T-helper 2 cell (primary cell): ENCODE measurements at places on chromosomes 5 and 9.

DNA sequence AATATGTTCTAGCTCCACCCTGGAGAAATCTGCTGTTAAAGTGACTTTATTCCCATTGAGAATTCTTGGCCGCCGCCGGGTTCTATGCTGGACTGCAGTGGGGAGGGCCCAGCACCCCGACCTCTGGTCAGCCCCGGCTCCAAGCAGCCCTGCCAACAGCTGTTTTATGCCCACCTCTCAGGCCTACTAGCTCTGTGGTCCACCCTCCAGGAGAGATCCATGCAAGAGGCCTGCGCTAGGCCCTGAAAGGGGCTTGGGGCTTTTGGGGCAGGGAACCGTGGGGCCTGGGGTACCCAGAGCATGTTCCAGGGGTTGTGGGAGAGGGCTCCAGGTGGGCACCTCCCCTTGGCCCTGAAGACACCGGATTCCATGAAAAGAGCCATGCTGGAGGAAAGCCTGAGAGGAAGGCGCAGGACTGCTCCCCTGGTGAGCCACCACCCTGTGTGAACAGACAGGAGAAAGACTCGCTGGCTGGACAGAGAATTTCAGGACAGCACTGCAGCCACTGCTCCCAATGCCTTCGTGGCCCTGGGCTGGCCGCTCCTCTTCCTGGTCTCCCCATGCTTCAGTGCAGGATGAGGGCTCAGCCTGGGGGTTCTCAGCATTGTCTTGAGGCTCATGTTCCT is 44.6 kb upstream of the RUFY1 start:
- no peak for DNase-seq

DNA sequence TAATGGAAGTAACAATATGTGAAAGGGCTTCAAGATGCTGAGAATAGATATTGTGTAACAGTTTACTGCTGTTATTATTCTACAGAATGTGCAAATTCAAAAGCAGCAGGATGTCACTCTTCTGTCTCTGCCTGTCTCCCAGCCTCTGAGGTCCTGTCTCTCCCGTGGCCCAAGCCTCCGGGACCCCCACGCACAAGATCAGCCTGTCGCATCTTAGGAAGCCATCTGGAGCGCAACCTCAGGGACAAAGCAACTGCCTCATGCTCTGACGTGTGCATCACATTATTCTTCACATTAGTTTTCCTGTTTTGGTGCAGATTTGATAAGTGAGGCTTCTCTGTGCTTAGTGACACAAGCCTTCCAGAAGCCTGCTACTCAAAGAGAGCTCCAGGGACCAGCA is 46.5 kb upstream of the C9orf72 start:
- no peak for DNase-seq

DNA sequence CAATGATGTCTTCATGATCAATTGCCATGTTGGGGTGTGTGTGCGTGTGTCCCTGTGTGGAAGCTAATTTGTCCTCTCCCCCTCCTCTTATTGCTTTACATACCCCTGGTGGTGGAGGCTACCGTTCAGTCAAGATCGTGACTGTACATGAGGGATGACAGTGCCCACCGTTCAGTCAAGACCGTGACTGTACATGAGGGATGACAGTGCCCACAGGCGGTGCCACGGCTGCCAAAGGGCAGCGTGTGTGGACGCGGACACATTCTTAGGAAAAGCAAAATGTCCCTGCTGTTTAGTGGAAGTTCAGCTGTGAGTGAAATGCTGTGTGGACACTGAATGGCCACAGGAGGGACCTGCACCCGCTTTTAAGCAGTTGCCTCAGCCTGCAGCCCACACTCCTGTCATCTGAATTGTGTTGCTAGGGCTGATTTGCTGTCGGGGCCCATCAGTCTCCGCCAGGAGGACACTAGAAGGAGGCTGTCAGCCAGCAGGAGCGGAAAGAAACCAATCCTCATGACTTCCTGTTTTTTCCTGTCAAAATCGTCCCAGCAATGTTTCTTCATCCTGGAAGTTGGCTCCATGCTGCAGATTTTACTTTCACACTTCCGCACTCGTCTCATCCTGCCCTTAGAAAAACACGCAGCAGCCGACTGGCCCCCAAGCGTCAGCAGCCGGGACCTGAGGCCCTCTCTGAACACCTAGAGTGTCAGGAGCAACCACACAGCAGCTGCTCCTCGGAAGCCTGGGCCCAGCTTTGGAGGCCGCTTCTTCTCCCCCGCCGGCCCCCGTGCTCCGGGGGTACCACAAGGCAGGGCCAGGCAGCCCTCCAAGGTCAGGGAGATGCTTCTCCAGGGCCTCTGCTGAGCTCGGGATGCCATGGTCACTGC is 9.1 kb downstream of the OR2V1 start:
- DNase-seq = no peak

DNA sequence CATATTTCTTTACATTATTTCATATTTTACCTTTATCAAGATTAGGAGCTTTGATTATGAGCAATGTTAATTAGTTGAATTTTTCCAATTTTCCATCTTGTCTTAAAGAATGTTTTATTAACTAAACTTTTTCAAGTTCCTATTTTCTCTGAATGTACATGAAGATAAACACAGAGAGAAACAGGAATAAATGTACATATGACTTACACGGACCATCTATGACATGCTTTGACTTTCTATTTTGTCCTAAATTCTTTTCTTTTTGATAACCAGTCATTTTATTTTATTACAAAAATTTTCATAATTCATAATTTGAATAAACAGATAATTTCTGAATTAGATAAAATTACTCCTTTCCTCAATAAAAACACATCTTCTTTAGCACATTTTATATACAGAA is 1038.8 kb upstream of the ARRDC3 start:
- DNase-seq = no peak

DNA sequence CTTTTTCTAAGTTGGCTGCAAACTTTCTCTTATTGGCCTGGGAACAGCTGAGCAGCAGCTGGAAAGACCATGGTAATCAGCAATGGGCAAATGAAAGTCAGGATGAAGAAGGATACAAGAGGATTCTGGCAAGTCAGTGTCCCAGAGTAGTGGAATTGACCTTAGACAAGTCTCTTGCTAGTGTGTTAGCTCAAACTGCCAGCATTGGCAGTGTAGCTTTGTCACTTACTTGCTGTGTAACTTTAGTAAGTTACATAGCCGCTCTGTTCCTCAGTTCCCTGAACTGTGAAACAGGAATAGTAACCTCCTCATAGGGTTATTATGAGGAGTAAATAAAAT is 3.6 kb downstream of the ALDH1A1 start:
- DNase-seq = no peak

- no peak for DNase-seq
Observed at GRCh38 chr9:131537946-131538345, 6.9 kb upstream of the UCK1 start.

DNA sequence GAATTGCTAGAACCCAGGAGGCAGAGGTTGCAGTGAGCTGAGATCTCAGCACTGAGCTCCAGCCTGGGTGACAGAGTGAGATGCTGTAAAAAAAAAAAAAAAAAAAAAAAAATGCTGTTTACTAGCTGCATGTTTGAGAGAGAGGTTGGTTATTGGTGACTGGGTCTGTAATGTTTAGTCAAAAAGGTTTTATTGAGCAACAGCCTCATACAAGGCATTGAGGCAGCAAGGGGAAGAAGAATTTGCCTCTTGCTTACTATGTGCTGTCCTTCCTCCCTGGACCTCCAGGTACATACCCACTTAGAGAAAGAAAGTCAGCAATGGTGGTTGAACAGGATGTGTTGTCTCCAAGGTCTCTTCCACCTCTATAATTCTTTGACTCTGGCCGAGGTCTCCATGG is 140.7 kb upstream of the SPRY4 start:
- DNase-seq = no peak

- DNase-seq = no peak
Observed at GRCh38 chr9:137478962-137479861, 20.1 kb upstream of the NSMF start.

DNA sequence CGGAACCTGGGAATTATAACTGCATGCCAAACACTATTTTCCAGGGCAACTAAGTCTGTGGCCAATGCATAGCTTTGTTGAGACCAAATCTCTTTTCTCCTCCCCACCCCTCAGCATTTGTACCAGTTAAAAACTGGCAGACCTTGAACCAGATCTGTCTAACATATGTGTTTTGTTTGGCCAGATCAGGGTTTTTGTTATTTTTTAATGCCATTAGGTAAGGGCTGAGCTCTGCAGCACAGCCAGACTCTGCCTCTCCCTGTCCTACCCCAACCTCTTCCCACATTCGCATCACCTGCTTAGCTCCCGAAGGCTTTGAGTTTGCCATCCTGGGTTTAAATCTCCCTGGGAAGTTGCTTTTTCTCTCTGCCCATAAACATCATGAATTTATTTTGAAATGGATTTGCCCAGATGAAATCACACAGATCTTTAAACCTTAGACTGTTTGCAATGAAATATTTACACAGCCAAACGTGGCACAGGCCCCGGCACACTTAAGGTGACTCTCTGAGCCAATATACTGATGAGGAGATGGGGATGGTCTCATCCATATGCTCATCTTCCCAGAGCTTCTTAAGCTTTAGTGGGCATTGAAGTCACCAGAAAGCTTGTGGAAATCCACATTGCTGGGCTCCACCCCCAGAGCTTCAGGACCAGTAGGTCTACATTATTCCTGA is 54.0 kb upstream of the ALDH1B1 start:
- no peak for DNase-seq

DNA sequence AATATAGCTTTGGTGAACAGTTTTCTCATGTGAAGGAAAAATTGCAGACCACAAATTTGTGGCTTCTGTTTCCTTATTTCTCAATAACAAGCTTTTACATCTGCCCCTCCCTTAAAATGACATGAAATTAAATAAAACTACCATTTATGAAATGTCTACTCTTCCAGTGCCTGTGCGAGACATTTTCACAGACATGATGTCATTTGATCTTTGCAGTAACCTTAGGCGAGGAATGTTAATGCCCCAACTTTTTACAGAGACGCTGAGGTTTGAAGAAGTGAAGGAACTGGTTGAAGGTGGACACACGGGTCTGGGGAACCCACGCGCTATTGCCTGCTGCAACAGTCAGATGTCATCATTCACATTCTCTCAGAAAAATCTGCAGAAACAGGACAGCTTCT is 61.5 kb downstream of the OSTF1 start:
- DNase-seq = no peak

DNA sequence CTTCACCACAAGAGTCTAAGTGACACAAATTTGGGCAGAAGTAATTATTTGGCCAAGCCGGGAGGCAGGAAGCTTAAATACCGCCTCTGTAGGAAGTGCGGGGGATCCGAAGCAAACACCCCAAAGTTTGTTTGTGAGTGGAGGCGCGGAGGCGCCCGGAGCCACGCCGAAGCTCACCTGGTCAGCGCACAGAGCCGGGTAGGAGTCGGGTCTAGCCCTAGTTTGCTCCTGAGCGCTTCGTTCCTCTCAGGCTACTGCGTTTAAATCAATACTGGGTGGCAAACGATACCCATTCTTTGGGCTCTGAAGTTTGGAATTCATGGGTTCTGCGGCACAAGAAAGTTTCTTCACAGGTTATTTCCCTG is 855 bp downstream of the MCC start:
- DNase-seq = no peak
